Hematopoietic multipotent progenitor cell (in vitro differentiated cells): ENCODE measurements at places on chromosomes 4 and X. TPM values are rescaled to one million over a fixed set of nuclear protein-coding genes. Genes with fewer than 3 reads are reported as not detected.

MAGEA9B gene
- total RNA-seq: not detected

PDGFC gene
- 16.4 TPM for total RNA-seq

CRMP1 gene
- total RNA-seq: under 0.01 TPM

RASL11B gene
- total RNA-seq: under 0.01 TPM

ENPP6 gene
- under 0.01 TPM for total RNA-seq

SRPX gene
- total RNA-seq: under 0.01 TPM

FREM3 gene
- 0.27 TPM for total RNA-seq

HPGDS gene
- total RNA-seq: 7.3 TPM

DNA sequence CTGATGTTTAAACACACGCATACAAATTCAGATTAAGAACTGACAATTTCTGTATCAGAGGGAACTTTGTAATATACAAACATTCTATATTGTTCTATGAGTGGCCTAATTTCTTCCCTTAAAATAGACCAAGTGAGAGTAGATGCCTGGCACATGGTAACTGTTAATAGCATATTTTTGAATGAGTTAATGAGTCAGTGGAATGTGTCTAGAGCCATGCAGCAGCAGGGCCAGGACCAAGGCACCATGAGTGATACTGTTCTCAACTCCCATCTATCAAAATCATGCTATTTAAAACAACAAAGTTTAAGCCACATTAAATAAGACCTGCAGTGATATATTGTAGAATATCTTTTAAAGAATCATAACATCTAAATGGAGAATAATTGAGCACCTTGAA, 98.3 kb downstream of the ARHGAP24 start:
- no peak for DNase-seq

- DNase-seq: no peak
Observed at GRCh38 chr4:61195101-61195500, 5.0 kb upstream of the ADGRL3 start.

DNA sequence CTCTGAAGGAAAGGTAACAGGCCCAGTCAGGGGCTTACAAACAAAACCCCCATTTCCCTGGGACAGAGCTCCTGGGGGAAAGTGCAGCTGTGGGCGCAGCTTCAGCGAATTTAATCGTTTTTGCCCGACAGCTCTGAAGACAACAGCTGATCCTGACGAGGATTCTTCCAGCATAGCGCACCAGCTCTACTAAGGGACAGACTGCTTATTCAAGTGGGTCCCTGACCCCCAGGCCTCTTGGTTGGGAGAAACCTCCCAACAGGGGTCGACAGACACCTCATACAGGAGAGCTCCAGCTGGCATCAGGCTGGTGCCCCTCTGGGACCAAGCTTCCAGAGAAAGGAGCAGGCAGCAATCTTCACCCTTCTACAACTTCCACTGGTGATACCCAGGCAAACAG, 486.7 kb downstream of the PRR32 start:
- no peak for DNase-seq

GRCh38 chr4:90536408-90536807, 409.2 kb downstream of the CCSER1 start:
- no peak for DNase-seq

DNA sequence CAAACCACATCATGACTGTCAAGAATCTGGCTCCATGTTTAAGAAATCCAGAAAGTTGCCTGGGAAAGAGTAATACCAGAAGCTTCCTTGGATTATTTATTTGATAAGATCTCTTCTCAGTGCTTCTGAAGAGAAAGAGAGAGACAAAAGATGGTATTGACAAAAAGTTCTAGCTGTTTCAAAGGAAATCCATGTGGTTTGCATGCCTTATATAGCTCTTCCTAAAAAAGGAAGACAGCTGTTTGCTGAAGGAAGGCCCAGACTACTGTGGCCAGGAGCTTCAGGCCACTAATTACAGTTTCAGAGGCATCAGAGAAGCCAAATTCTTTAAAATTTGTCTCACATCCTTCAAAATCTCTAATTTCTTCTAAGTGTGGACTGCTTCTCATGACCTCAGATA, 565.2 kb upstream of the SLIT2 start:
- DNase-seq: no peak

GRCh38 chr4:83108101-83108861, 6.2 kb downstream of the PLAC8 start:
- no peak for DNase-seq

GRCh38 chrX:47146121-47146935, 1.3 kb downstream of the RBM10 start:
- DNase-seq: no peak

DNA sequence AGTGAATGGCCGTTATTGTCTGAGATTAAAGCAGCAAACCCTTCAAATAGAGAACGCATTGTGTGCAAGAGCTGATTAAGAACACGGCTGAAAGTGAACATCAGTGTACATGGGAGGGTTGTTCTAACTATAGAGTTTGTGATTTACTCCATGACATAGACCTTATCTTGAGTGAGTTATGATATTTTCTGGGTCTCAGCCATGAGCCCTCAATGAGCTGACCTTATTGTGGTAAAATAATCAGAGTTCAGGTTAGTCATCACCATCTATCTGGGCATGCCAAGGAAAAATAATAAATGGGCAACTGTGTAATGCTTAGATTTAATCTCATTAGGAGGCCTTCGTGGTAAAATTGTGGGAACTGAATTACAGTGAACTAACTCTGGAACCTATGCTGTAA, 33.2 kb upstream of the CLDN24 start:
- DNase-seq: no peak

GRCh38 chr4:102403116-102403515, 57.8 kb upstream of the SLC39A8 start:
- no peak for DNase-seq

DNA sequence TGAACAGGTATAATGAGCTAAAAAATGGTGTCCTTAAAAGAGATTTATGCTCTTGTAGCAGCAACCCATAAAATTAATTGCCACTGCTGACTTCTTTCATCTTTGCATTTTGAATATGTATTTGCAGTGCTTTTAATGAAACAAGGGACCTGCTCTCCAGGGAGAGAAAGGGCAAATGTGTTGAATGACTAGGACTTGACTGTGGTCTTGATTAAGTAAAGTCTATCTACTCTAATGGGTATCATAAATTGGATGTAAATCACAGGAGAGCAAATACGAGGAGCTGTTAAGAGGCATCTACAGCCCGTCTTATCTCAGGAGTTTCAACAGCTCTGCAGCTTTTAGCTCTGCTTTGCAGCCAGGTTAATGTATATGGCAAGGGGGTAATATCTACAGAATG, 216.4 kb downstream of the PALLD start:
- no peak for DNase-seq

GRCh38 chr4:5220028-5220427, 168.7 kb downstream of the STK32B start:
- no peak for DNase-seq

- no peak for DNase-seq
Observed at GRCh38 chr4:129335276-129335675, 239.3 kb downstream of the C4orf33 start.

GRCh38 chrX:12702509-12703091, 88.6 kb upstream of the PRPS2 start:
- peak; percentile 4 for DNase-seq

GRCh38 chrX:31320740-31321139, 248.9 kb upstream of the FTHL17 start:
- DNase-seq: no peak

GRCh38 chrX:69162361-69162865, 2.8 kb downstream of the PJA1 start:
- DNase-seq: no peak
